Right lobe of liver (tissue), 6 donors: ENCODE measurements at places on chromosomes 6 and 20.

DNA sequence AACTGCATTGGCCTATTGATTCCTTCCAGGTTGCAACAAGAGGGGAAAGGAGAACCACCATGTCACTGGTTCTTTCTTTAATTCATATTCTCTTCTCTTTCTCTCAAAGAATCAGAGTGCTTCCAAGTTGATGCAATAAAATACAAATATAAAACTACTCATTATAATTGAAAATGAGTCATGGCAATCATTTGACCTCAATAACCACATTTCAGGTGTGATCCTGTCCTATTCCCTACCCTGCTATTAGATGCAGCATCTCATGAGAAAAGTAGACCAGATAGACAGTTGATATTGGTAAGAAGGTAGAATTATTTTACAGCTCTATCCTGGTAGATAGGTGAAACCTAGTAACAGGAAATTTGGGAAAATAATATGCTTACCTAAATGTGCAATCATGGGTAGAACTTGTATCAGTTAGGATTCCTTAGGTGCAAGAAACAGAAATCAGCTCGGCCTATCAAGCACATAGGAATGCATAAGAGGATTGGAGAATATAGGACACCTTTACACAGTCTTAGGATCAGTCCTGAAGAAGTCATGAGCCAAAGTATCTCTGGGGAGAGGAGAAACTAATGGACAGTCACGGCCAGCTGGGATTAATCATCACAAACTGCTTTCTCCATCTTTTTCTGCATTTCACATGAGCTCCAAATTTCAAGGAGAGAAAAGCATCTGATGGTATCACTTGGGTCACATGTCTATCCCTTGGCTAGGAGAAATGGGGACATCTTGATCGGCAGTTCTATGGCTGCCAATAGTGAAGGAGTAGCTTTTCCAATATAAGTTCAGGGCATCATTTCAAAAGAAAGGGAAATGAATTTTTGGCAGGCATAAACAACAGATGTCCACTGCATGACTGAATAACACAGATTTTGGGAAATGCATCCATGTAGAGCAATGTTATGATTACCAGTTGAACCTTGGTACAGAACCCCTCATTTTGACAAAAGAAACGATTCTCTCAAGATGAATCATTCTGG, 19.3 kb upstream of the RNF146 start:
- DNase-seq, result no peak

DNA sequence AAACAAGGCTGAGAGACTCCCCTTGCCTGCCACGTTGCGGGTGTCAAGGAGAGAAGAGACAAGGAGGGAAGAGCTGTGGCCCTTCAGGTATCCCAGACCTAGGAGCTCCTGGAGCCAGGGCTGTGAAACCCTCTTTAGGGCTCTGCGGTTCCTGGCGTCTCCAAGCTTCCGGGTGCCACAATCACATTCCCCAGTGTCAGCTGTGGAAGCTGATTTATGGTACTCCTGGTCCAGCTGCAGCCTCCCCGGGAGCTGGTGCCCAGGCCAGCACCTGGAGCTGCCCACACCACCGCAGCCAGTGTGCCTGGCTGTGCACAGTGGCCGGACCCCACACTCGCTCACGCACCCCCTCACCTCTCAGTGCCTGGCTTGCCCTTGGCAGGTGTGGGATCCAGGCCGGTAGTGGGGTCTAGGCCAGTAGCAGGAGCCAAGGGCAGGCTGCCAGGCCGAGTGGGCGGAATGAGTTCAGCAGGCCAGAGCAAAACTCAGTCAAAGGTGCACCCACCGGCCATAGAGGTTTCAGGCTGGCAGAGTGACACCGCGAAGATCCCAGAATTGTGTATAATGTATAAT, 58.9 kb upstream of the L3MBTL3 start:
- no peak for DNase-seq

GRCh38 chr6:7169296-7169721, 61.5 kb downstream of the RREB1 start:
- no peak for DNase-seq

DNA sequence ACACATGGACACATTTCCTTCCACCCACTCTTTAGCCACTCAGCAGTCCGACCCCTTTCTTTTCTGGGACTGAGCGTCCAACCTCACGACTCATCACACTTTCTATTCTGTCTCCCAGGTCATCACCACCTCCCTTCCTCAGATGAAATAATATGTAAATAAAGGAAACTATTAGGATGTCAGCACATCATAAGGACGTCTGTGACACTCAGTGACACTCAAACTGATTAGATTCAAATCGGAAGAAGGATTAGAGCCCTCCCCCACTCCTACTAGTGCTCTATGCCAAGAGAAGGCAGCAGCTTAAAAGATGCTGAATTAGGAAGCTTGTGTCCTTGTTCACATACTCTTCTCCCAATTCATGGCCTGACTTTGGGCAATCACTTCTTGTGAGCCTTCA, 113.6 kb downstream of the TNFRSF21 start:
- DNase-seq, result no peak

GRCh38 chr6:95693108-95693507, 115.8 kb downstream of the MANEA start:
- no peak for DNase-seq

- DNase-seq, result no peak
These were observed 132.5 kb downstream of the EPM2A start for GRCh38 chr6:145602726-145603326.

DNA sequence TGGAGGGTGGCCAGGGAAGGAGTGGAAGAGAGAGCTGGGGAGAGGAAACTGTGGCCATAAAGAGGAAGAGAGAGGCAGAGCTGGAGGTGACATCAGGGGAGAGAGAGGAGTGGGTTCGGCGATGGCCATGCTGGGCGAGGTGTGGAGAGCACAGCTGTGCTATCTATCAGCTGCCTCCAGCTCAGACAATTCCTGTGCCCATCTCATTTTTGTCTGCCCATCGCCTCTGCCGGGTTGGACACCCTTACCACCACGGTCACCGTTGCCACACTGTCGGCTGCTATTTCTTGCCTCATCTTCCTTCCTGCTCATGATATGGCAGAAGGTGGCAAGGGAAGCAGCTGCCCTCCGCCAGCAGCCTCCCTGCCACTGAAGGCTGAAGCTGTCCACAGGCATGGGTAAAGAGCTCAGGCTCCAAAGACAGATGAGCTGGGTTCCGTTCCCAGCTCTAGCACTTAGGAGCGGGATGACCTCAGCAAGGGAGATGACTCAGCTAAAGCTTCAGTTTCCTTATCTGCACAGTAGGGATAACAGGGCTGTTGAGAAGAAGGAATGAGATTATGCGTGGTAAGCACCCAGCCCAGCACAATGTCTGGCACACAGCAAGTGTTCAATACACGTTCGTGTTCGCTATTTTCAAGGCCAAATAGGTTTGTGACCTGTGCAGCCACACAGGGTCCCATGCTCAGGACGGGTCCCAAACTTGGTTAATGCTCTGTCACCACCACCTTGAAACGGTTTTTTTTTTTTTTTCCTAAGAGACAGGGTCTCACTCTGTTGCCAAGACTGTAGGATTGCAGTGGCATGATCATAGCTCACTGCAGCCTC, 21.9 kb upstream of the TAF8 start:
- DNase-seq, result no peak

GRCh38 chr20:44728801-44729443, 13.8 kb downstream of the CCN5 start:
- DNase-seq, result peak; percentile 59

GRCh38 chr6:167058261-167058660, 59.1 kb downstream of the CEP43 start:
- DNase-seq, result no peak

GRCh38 chr6:42555477-42556457, 8.1 kb upstream of the UBR2 start:
- no peak for DNase-seq

- DNase-seq, result no peak
These were observed 10.6 kb upstream of the AAR2 start for GRCh38 chr20:36225666-36226065.

DNA sequence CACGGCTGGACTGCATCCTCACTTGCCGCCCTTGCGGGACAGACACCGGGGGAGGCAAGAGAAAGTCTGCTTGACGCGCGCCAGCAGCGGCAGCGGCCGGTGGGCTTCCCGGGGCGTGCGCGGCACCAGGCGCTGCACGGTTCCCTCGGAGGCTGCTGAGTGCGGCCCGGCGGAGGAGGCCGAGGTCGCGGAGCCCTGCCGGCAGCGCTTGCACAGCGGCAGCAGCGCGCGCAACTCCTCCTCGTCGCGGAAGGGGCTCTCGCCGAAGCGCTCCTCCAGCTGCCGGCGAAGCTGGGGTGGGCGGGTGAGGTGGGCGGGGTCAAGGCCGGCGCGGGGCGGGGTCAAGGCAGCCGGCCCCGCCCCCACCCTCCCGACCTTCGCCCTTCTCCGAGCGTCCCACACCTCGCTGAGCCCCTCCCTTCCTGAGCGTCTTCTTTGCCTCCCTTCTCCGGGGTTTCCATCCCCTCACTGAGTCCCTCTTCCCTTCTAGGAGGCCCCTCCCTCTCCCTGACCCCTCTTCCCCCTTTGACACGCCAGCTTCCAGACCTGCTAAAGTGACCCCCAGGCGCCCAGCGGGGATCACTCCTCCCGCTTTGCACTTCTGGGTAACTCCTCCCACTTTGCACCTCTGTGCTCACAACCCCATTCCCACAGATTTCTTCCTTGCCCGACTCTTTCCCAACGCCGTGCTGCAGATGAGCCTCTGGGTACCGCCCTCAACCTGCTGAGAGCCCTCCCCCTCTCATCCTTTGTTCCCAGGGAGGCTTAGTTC, 8.8 kb downstream of the DUSP15 start:
- peak; percentile 61 for DNase-seq

DNA sequence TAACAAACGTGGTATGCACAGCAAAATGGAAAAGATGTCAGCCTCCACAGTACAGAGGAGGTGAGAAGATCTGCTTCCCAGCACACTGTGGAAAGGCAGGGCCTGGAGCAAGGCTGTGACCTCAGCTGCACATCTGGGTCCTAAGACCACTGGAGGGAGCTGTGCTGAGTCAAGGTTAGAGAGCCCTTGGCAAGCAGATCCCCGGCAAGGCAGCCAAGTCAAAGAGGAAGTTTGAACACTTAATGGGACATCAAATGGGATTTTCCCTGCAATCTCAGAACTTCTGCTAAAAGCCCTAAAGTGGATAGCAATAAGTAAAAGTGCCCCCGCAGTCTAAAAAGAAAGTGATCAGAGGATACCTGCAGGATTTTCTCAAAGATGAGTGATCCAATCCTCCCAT, 39.5 kb downstream of the UNC5CL start:
- peak; percentile 63 for DNase-seq

DNA sequence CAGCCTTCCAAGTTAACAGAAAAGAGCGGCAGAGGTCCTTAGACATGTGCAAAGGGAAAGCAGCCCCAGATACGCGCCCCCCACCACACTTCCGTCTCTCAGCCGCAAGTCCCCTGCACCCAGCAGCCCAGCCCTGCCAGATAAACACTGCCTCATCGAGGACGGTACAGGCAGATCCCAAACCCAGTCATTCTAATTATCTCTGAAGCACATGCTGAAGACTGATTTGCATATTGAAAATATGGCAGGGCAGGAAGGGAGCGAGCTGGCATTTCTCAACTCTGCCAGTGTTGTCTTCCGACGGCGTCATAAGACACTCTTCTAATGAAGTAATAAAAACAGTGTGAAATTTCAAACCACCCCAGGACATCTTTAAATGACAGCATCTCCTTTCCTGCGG, 122.8 kb upstream of the CDH4 start:
- no peak for DNase-seq

DNA sequence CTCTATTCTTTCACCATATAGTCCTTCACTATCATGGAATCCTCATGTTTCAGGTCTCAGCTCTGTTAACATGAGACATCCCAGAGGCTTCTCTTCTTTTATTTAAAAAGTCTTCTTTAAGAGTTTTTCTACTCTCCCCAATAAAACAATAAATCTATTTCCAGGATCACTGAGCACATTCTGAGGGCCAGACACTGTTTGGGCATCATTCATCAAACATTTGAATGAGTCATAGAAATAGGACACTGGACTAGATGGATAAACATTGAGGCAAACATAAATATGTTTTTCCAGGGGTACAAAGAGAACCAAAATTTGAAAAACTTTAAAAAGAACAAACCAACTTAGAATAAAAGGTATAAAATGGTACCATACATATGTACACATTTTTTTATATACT, 554.4 kb downstream of the KIF16B start:
- no peak for DNase-seq

- DNase-seq, result no peak
These were observed 9.0 kb downstream of the LEMD2 start for GRCh38 chr6:33779895-33780294.

GRCh38 chr6:2783188-2783963, 18.2 kb downstream of the WRNIP1 start:
- no peak for DNase-seq

DNA sequence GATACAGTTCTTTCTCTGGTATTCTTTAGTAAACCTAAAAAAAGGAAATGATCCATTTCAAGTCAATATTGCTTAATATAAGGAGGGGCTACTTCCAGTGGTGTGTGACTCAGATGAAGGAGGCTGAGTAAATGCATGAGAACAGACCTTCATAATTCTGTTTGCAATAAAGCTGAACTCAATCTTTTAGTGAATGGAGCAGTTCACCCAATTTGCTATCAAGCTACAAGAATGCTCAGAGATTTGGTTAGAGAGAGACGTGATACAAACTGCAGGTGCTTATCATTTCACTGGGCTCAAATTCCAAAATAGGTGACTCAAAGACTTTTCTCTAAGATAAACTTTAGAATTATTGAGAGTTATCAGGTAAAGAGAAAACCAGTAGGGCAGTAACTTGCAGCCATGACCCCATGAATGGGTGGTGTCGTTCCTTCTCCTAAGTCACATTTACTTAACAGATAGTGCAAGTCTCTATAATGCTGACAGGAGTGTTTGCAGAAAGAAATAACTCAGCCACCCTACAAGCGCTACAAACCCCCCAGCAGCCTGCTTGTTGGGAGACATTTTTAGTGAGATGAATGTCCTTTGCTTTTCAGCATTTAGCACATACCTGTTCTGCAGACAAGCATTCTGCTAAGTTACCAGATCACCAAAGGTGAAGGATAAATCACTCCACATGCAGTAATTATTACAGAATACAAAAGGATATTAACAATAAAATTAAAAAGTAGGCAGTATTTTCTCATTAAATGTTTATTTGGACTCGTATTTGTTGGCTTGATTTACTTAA, 16.4 kb upstream of the BLOC1S5 start:
- no peak for DNase-seq

DNA sequence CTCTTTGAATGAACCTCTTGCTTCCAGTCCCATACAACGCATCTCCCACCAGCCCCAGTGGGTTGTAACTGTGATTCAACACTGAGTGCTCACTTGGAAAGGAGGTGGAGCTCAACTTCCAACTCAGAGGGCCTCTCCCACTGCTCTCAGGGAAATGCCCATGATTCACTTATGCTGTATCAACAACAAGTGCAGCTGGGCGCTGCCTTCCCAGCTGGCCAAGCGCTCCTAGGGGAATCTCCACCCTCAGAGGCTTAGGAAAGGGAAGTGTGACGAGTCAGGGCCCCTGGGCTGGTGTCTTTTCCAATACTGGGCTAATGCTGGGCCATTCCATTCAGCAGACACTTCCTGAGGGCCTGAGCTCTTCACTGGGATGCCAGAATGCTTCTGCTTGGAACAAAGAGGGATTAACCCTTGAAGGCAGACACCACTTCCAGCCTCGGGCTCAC, 8.1 kb upstream of the OCSTAMP start:
- DNase-seq, result no peak

- no peak for DNase-seq
These were observed 13.5 kb downstream of the GPR63 start for GRCh38 chr6:96823743-96824142.
